ENCODE measurements at places on chromosomes 6 and 20. TPM values are rescaled to one million over a fixed set of nuclear protein-coding genes. Genes with fewer than 3 reads are reported as not detected.

GRCh38 chr20:51440589-51440988 is 101.9 kb downstream of the NFATC2 start:
- H3K4me1 ChIP-seq: no peaks in the 10 kb centered on the region
- H3K27ac ChIP-seq: no peak overlapping the region
- H3K27me3 ChIP-seq: no peaks in the 10 kb centered on the region
- H3K4me3 ChIP-seq: no peak overlapping the region
- H3K36me3 ChIP-seq: no peaks in the 10 kb centered on the region

Gene RSPH9
- total RNA-seq: 0.73 TPM

GRCh38 chr20:24160563-24161281 is 172.1 kb upstream of the GGTLC1 start:
- H3K27me3 ChIP-seq: no peaks in the 10 kb centered on the region
- no peaks in the 10 kb centered on the region for H3K36me3 ChIP-seq
- H3K27ac ChIP-seq: no peak overlapping the region
- no peaks in the 10 kb centered on the region for H3K4me1 ChIP-seq

DNA sequence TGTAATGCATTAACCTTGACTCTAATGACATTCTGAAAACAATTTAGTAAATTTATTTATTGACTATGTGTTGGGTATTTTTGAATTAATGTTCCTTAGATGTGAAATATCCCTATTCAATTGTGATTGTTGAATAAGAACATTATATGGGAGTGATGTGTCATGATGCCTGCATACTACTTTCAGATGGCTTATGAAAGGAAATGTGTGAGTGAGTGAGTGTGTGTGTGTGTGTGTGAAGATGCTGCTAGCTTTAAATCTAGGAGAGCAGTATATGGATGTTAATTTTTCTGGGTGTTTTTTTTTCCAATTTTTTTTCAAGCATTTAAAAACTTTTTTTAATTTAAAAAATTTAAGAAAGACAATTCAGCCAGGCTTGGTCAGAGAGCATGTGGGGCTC is 32.5 kb upstream of the NT5E start:
- no peak overlapping the region for H3K27ac ChIP-seq
- no peaks in the 10 kb centered on the region for H3K36me3 ChIP-seq
- no peaks in the 10 kb centered on the region for H3K27me3 ChIP-seq
- H3K4me1 ChIP-seq: no peaks in the 10 kb centered on the region

Gene ASF1A
- total RNA-seq: 32.7 TPM

DNA sequence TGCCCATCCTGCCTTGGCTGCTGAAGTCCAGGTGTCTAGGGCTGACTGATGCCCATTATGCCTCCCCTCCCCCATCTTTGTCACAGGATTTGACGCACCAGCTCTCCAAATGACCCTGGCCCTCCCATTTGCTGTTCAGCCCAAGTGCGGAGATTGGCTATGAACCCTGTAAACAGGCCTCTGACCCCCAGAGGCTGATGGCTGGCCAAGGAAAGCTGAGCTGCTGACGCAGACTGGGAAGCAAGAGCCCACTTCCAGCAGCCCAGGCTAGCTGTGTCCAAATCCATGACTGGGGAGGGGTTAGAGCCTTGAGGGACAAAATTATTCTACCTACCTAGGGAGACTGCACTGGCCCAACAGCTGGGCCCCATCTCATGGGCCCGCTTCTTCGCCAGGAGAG is 797 bp upstream of the GNRH2 start:
- H3K36me3 ChIP-seq: no peaks in the 10 kb centered on the region
- H3K4me1 ChIP-seq: peaks cover 26% of the 10 kb centered on the region
- H3K4me3 ChIP-seq: no peak overlapping the region
- no peaks in the 10 kb centered on the region for H3K27me3 ChIP-seq
